Stimulated activated CD8-positive, alpha-beta memory T cell treated with anti-CD3 and anti-CD28 coated beads, Interleukin-15, amount 100 ng/mL, for 24 hours (primary cell): ENCODE measurements at places on chromosomes 2 and 18.

DNA sequence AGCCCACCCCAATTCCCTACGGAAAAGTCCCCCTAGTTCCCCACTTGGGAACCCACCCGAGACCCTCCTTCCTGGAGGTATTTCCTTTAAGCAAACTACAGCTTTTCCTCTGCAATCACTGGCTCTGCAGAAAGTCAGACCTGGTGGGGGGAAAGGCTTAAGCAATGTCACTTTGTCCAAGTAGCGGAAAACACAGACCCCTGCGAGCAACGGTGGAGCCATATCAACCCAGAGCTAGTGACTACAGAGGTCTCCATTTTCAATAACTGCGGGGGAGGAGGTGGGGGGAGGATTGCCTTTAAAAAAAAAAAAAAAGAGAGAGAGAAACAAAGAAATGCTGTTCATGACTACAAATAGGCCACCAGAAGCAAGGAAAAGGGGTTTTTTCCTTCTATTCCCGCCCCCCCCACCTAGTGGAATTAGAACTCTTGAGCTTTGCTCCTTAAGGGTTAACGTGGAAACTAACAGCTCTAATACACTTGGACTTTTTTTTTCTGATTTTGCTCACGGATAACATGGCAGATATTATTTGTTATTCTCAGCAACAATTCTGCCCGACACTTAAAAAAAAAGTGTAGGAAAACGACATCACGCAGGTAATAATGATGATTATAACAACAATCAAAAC lies 1.1 kb upstream of the FRZB start:
- no peak for DNase-seq

DNA sequence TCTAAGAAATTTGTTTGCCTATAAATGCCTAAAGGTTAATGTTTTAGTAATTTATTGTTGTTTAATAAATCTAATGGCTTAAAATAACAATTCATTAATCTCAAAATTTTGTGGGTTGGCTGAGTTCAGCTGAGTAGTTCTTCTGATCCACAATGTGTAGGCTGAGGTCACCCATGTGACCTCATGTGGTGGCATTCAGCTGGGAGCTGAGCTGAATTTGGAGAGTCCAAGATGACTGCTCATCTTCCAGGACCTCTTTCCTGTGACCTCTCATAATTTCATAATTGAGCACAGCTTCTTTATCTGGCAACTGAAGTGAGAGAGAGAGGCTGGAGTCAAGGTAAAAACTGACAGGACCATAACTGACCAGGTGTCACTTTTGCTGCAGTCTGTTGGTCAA lies 132.4 kb downstream of the TXNL1 start:
- no peak for DNase-seq

GRCh38 chr2:82139979-82140611 lies 1835.5 kb upstream of the LRRTM1 start:
- DNase-seq = no peak

DNA sequence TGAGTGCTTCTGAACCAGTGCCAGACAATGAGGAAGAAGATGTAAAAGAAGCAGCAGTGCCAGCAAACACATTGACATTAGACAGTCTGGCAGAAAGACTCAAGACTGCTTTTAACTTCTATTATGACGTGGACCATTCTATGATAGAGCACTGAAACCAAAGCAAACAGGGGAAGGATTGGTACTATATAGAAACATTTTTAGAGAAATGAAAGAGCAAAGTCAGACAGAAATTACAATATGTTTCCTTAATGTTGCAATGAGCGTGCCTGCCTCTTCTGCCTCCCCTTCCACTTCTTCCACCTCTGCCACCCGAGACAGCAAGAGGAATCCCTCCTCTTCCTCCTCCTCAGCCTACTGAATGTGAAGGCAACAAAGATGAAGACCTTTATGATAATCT lies 39.7 kb downstream of the DHX57 start:
- no peak for DNase-seq

GRCh38 chr2:139367416-139367815 lies 587.2 kb upstream of the NXPH2 start:
- DNase-seq = no peak

DNA sequence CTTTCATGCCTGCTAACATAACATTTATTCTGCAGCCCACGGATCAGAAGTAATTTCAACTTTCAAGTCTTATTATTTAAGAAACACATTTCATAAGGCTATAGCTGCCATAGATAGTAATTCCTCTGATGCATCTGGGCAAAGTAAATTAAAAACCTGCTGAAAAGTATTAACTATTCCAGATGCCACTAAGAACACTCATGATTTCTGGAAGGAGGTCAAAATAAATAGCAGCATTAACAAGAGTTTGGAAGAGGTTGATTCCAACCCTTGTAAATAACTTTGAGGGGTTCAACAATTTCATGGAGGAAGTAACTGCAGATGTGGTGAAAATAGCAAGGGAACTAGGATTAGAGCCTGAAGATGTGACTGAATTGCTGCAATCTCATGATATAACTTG lies 77.6 kb downstream of the CCDC148 start:
- no peak for DNase-seq

GRCh38 chr2:199777315-199777714 lies 73.7 kb downstream of the FTCDNL1 start:
- DNase-seq = no peak

- DNase-seq = no peak
Measured at GRCh38 chr2:36318547-36318946, 37.0 kb upstream of the CRIM1 start.
